HS-5 (cell line): ENCODE measurements at places on chromosomes 6 and 20.

- DNase-seq, result peak; percentile 11
These were observed 4.0 kb upstream of the SPATS1 start for GRCh38 chr6:44338228-44339122.

DNA sequence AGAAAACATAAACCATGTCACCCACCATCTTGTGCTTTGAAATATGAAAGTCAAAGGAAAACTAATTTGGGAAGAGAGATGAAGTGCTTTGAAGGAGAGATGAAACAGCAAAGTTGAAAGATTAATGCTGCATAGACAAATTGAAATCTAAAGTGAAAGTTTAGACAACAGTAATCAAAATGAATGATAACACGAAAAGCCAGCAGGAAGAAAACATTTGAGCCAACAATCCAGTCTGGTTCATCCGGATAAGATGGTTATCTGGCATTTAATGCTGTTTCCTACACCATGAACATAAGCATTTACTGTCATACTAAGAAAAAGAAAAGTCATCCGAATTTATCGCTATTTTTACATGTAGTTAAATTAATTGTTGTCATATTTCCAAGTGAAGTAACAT is 595 bp downstream of the HAO1 start:
- no peak for DNase-seq

DNA sequence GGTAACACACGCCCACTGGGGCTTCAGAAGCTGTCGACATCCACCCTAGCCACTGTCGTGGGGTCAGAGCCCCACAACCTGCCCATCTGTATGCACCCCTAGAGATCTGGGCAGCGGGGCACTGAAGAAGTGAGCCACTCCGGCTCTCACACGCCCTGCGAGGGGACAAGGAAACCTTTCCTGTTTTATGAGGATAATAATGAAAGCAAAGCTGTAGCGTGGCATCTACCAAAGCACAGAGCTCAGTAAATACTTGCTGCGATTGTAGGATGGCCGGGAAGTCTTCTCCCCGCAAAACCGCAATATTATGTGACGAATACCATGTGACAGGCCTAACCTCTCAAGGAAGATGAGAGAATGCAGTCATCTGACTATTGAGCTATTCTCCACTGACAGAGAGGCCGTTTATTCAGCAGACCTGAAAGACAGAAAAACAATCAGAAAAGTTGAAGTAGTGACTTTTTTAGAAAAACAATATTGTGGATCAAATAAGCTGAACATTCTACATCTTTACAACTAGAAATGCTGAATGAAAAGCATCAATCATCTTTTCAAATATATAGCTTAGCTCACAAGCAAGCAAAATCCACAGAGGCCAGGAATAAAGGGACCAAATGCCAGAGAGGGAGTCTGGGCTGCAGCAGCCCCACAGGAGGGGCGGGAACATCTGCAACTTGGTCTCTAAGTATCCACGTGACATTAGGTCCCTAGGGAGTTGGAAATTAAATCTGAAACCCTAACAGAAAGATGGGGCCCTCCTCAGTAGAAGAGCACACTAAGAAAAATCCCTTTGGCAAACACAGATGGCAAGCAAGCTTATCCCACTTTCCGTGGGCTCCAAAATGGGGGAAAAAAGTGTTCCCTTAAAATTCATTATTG is 207.8 kb downstream of the TTLL2 start:
- DNase-seq, result no peak

- DNase-seq, result no peak
These were observed 2.1 kb upstream of the GATA5 start for GRCh38 chr20:62477669-62478455.

GRCh38 chr6:156844089-156844488 is 66.9 kb downstream of the ARID1B start:
- DNase-seq, result no peak

DNA sequence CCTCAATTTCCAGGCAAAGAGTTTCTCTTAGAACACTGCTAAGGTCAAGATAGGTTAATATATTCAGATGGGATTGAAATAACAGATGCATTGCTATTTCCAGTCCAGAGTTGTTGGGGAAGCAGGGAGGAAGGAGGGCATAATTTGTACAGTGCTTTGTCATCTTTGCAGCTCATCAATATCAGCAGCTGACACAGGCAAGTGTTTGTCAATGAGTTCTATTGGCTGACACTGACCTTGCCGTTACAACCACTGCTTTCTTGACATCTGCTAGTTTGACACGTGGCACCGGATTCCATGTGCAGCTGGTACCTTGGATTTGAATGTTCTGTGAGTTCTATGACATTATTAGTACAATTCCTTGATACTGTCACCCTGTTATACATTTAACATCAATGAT is 28.0 kb upstream of the MLIP start:
- no peak for DNase-seq

- no peak for DNase-seq
These were observed 139.9 kb downstream of the TBXT start for GRCh38 chr6:166027761-166028160.

DNA sequence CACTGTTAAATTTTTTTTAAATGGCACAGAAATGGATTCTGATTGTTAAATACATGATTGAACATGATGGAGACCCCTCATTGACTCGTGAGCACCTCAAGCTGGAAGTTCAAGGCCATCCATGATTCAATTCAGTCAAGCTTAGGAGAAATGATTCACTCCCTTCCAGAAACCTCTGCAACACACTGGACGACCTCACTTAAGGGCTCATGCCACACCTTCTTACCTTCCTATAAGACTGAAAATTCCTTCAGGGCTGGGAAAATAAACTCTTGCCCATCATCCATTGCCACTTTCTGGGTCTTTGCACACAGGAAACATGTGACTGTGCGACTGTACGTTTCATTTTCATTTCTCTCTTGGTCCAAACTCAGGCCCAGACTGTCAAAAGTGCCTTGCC is 196.4 kb downstream of the TBXT start:
- DNase-seq, result no peak

DNA sequence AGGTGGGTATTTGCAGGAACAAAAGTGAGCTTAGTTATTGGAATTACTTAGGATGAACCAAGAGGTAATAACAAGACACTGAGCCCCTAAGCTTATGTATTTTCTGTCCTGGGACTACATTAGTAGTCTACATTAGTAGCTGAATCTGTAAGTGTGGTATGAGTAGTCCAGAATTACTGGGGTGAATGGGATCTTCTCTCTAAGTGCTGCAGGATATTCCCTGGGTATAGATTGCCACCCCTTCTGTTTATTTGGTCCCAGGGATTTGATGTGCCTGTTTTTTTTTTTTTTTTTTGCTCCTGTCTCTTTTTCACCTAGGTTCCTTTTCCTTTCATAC is 5.9 kb downstream of the CD2AP start:
- DNase-seq, result no peak

GRCh38 chr6:22001396-22002027 is 295.3 kb downstream of the PRL start:
- DNase-seq, result no peak

- DNase-seq, result no peak
These were observed 63.6 kb downstream of the CARMIL1 start for GRCh38 chr6:25342802-25343201.

- no peak for DNase-seq
These were observed 31.3 kb downstream of the BCAS4 start for GRCh38 chr20:50826121-50826520.

GRCh38 chr6:69796073-69796641 is 653 bp downstream of the LMBRD1 start:
- no peak for DNase-seq

DNA sequence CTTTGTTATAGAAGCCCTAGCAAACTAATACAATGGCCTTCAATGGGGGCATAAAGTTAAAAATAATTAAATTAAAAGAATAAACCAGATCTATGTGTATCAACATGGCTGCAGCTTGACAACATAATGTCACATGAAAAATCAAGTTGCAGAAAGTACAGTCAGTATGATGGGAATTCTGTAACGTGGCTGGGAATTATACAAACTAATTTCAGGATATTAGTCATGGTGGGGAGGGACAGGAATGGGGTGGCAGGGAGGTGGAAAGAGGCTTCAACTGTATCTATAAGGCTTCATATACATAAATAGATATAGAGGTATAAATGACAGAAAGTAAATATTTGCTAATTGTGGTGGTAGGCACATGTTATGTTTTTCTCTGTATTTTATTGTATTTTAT is 107.1 kb downstream of the UNC5CL start:
- no peak for DNase-seq

DNA sequence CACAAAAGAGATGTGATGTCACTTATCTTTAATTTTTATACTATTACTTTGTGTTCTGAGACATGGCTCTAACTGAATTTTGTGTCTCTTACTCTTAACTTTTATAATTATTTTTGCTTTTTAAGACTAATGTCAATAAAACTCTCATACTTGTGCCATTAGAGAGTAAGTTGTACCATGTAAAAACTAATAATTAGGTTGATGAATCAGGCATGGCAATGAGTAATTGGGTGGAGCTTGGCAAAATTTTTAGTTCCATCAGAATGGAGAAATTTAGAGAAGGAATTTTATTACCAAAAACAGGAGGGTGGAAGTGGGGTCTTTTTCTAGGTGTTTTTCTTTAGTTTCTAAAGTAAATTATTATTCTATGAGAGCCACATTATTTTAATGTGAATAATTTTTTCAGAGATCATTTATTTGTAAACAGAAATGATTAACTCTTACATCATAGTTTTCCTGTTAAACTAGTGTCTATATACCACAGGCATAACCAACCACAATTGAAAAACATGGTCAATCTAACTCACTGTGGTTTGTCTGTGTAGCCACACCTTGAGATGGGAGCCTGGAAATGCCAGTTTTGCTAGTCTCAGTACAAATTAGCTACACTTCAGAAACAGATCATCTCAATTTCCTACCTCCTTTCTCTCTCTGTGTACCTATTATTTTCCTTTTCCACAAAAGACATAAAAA is 51.8 kb downstream of the ELOVL4 start:
- DNase-seq, result no peak

DNA sequence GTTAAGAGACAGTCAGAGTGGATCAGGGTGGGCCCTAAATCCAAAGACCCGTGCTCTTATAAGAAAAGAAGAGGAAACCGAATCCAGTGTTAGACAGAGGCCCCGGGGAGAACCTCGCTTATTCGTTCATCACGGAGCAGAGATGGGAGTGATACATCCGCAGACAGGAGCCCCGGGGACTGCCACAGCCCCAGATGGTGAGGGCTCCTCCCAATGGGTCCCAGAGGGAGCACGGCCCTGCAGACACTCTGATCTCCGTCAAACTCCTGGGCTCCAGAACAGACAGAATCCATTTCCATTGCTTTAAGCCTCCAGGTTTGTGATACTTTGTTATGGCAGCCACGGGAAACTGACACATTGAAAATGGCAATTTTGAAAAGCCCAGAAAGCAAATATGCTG is 47.0 kb downstream of the CDH4 start:
- DNase-seq, result no peak

DNA sequence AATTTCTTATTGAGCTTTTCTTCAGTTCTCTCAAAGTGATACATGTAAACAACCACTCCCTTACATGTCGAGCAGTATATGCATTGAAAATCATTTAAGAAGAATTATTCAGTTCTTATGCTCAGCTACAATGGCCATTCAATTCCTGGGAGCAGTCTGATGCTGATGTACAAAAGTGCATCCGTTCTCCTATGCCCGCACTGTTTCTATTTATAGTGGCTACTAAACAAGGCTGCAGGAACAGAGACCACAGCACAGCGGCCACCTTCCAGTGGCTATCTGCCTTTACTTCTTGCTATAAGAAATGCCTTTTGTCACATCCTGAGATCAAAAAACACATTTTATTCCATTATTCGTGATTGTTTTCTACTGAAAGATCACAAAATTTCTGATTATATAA is 82.2 kb downstream of the FHL5 start:
- DNase-seq, result no peak

DNA sequence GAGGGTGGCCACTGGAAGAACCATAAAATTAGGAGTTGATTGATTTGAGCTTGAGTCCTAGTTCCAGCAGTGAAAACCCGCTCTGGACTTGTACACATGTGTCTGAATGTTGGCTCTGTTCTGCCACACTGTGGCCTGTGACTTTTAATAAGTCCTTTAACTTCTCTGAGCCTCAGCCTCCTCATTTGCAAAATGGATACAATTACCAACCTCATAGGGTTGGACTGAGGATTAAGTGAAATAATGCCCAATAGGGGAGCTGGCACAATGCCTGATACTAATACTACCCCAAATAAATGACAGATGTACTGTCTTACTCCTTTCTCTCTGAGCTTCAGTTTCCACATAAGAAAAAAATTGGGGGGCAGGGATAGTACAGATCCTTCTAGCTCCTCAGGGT is 92.6 kb upstream of the RIPOR2 start:
- DNase-seq, result no peak

- DNase-seq, result no peak
These were observed 202.1 kb downstream of the ANKRD60 start for GRCh38 chr20:58026361-58026760.

GRCh38 chr20:11989018-11989771 is 71.5 kb downstream of the BTBD3 start:
- DNase-seq, result no peak

DNA sequence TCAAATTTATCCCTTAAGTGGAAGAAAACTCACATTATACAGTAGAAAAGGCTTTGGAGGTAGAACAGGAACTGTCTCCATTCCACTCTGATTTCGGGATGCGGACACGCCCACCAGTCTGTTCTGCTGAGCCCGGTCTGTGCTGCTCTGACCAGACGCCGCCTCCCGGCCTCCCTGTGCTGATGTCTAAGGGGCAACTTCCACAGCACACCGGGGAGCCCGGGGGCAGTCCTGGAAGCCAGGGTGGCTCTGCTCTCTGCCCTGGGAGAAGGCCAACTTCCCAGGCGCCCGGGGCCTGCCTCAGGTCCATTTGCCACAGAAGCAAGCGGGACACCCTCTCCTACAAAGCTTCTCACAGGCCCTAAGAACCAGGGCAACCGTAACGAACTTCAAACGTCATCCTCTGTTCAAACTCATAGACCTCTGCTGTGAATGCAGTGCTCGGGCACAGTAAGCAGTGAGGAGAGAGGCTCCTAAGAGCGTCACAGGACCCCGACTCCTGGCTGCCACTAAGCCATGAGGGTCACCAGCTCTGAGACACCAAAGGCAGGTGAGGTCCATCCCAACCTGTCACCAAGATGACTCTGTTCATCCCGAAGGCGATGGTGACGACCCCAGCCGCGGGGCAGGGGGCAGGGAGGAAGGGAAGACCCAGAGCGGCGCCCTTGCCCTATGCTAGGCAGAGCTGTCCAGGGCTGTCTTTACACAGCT is 5.6 kb downstream of the TAF4 start:
- no peak for DNase-seq

DNA sequence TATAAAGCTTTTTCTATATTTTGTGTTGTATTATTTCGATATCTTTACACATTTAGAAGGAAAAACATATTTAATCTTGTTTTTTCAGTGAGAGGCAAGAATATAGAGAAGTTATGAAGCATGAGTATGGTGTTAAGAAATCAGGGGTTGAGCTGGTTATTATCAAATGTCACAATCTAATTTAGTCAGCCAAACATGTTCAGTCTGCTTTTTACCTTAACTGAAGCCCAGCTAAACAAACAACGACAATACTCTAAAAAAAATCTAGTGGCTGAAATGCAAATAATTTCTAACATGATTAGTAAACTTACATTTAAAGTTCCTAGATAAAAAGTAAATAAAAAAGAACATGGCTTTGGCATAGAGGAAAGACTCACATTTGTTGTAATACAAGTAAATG is 433.8 kb upstream of the NRSN1 start:
- DNase-seq, result no peak

GRCh38 chr6:41523915-41524633 is 22.1 kb upstream of the FOXP4 start:
- no peak for DNase-seq
